Foreskin keratinocyte (primary cell): ENCODE measurements at places on chromosomes 6 and 20.

GRCh38 chr6:6823568-6824224, 235.2 kb downstream of the LY86 start:
- DNase-seq = no peak

DNA sequence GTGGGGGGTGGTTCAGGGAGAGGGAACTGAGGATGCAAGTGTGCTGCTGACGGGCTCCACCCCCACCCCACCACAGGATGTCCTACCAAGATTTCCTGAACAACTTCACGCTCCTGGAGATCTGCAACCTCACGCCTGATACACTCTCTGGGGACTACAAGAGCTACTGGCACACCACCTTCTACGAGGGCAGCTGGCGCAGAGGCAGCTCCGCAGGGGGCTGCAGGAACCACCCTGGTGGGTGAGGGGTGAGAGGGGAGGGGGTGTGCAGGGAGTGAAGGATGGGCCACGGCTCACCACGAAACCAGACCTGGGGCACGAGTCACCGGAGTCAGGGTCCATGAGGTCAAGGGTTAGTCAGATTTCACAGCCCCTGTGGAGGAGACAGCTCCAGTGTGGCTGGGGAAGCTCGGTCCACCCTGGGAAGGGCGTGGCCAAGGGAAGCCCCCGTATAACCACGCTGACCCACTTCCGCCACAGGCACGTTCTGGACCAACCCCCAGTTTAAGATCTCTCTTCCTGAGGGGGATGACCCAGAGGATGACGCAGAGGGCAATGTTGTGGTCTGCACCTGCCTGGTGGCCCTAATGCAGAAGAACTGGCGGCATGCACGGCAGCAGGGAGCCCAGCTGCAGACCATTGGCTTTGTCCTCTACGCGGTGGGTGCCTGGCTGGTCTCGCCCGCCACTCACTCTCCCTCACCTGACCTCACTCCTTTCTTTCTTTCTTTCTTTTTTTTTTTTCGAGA, 18.3 kb downstream of the CAPN11 start:
- DNase-seq = no peak

DNA sequence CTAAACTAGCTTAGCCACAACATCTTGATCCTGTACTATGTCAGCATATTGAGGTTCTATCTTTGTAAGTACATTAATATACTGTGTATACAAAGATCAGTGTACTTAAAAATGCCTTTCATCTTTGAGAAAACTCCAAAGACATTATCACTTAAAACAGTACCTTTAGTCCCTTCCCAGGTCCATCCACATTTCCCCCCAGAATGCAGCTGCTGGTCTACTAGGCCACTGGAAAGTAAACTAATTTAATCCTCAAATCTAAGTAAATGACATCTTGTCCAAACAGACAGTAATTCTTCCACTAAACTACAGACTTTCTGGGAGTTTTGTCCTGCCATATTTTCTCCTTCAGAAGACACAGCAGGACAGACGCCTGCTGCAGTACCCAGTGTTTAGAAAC, 68.7 kb downstream of the SYCP2 start:
- DNase-seq = no peak

GRCh38 chr20:8271727-8272126, 139.7 kb downstream of the PLCB1 start:
- no peak for DNase-seq

GRCh38 chr20:8315639-8316573, 183.8 kb downstream of the PLCB1 start:
- no peak for DNase-seq

GRCh38 chr6:51273228-51273961, 454.7 kb downstream of the TFAP2B start:
- no peak for DNase-seq

DNA sequence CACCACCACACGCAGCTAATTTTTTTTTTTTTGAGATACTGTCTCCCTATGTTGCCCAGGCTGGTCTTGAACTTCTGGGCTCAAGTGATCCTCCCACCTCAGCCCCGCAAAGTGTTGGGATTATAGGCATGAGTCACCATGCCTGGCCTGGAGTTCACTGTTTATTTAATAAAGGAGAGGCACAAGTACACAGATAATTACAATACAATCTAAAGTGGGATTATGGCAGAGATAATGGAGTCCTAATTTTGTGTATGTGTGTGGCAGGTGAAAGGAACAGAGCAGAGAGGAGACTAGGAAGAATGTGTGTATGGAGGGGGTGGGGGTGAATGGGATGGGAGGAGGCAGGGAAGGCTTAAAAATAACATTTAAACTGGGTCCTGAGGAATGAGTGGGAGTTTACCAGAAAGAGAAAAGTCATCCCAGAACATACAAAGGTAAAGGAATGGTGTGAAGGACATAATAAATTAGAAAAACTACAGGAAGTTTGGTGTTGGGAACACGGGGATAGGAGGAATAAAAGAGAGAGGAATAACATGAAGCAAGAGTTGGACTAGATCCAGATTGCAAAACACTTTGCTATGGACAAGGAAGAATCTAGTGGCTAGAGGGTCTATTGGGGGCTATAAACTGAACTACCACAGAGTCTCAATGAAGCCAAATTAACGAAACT, 4.4 kb downstream of the NCOA5 start:
- no peak for DNase-seq

GRCh38 chr6:42017021-42017643, 33.2 kb upstream of the TAF8 start:
- peak; percentile 63 for DNase-seq

- peak; percentile 78 for DNase-seq
Measured at GRCh38 chr6:111487661-111488060, 4.6 kb upstream of the REV3L start.

- no peak for DNase-seq
Measured at GRCh38 chr6:111837641-111838500, 35.4 kb downstream of the FYN start.

DNA sequence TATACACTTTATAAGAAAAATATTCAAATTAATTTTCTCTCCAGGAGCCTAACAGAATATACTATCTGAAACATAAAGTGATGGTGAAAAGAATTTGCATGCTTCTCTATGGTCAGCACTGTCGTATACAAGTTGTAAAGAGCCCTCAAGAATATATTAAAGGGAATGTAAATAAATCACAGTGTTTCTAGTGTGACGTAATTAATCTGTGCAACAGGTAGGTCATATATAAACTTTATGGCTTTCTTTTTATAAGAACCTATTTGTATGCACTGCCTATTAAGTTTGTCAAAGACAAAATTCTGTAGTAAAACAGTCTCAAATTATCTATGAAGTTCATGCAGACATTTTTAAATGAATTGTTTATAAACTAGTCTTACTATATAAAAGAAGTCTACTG, 347.9 kb upstream of the EYS start:
- DNase-seq = no peak

GRCh38 chr6:108132863-108133262, 33.0 kb upstream of the NR2E1 start:
- DNase-seq = no peak

GRCh38 chr6:22357724-22358189, 60.9 kb upstream of the PRL start:
- DNase-seq = no peak

- no peak for DNase-seq
Measured at GRCh38 chr6:4981761-4982160, 22.1 kb downstream of the RPP40 start.

- DNase-seq = peak; percentile 95
Measured at GRCh38 chr6:34922177-34922663, 33.2 kb downstream of the ANKS1A start.

DNA sequence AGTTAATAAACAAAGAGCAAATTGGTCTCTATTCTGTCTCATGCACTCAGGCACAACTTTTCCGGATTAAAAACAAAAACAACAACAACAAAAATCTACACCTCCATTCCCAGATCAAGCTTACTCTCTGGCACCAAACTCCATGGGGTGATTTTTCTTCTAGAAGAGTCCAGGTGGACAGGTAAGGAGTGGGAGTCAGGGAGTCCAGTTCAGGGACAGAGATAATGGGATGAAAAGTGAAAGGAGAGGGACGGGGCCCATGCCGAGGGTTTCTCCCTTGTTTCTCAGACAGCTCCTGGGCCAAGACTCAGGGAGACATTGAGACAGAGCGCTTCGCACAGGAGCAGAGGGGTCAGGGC, 437 bp upstream of the HLA-A start:
- DNase-seq = no peak

DNA sequence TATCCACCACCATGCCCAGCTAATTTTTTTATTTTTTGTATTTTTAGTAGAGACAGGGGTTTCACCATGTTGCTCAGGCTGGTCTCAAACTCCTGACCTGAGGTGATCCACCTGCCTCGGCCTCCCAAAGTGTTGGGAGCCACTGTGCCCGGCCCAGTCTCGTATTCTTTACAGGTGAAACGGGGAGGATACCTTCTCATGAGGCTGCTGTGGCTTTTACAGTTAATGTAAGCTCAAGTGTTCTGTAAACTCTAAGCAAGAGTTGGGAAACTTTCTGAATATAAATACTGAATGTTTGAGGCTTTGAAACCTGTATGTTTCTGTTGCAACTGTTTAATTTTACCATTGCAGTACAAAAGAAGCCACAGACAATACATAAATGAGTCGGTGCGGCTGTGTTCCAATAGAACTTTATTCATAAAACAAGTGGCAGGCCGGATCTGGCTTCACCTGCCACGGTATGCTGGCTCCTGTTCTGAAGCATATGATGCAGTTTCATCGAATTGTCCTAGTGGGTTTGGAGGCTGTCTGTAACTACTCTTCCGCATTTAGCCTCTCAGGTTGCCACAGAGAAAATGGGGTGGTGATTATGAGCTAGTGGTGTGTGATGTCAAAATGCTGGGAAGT, 192.5 kb upstream of the ZFP64 start:
- no peak for DNase-seq

DNA sequence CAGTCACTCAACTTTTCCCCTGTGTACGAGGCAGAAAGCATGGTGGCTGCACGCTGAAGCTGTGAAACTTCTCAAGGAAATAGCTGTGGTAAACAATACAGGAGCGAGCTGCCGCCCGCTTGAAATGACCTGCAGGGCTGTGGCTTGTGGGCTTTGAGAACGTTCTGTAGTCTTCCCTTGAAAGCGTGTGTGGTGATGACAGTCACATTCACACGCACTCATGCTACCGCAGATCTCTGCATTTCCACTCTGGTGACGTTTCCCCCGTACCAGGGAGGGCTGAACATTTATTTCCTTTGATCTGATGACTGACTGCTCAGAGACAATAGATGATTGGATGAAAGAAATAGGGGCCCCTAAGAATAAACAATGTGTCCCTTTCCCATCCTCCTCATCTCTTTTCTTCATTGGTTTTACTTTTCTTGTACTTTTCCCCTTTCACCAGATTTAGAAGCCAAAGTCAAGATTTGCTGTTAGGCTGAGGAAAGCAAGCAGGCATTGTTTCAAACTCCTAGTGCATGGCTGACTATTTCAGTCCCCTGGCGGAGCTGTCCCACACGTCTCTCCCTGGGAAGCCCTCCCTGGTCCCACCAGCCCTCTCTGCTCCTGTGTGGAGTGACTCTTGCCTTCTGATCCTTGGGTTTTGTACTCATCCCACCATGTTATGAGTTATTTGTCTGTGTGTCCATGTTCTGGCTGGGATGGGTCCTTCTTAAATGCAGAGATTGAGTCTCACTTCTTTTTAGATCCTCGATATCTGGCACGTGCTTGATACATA, 3.9 kb downstream of the SYTL3 start:
- DNase-seq = no peak

DNA sequence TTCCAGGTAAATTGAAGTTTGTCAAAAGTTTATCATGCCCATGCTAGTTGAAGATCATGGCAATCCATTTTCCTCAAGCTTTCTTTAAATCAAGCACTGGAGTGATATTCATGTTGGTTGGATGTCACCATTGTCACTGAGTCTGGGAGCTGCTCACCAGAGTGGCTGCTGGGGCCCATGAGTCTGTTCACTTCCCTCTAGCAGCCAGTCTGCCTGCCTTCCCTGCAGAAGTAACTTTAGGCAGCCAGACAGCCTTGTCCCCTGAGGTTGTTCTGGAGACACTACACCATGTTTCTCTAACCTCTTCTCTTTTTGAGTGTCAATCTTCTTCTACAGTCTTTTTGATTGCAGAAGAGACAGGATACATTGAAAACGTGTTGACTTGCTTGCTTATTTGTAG, 5.5 kb downstream of the SIRT5 start:
- DNase-seq = no peak

- DNase-seq = no peak
Measured at GRCh38 chr20:52874241-52874640, 97.9 kb upstream of the TSHZ2 start.

- DNase-seq = no peak
Measured at GRCh38 chr6:123990376-123990775, 186.7 kb downstream of the NKAIN2 start.

GRCh38 chr20:62953839-62954703, 1.6 kb downstream of the SLC17A9 start:
- DNase-seq = no peak

GRCh38 chr20:4661191-4661590, 60.5 kb upstream of the PRND start:
- no peak for DNase-seq

DNA sequence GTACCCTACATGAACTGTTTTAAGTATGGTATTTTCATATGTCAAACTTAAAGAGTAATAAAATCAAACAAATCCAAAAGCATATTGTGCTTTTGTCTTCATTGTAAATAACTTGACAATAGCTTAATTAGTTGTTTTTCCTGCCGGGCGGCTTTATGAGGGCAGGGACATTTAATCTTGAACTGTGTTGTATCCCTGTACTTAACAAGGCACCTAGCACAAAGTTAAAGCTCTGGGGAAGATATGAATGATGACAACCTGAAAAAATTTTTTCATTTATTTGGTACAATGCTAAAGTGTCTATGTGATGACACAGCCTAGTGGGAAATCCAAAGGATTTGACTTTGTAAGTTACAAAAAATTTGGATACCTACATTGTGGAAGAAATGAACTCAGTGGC, 502 bp upstream of the HACE1 start:
- no peak for DNase-seq

DNA sequence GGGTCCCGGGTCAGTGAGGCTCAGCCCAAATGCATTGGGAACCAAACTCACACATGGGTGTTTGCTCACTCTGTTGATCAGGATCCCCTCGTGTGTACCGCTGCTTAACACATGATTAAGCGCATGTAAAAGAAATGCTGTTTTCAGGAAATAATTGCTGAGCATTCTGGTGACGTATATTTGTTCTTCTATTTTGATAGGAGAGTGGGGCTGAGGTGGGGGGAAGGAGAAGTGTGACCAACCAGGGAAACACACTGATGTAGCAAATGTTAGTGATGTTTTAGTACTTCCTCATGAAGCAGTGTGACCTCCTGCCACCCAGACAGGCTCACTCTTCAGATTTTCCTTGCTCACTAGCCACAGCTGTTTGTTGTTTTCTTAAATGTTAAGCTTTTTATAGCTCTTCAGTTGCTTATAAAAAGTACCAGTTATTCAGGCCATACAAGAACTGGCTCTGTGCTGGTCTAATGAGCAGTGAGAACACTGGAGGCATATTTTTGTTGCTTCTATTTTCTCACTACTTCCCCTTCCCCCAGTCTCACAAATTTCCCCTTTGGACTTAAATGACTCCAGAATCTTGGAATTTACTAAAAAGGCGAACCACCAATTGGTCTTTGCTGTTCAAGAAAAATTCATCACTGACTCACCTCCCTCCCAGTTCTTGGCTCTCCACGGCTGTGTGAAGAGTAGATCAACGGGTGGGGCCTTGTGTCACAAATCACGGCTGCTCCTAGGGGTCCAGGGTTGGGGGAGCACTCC, 79.2 kb upstream of the BACH2 start:
- peak; percentile 58 for DNase-seq

- DNase-seq = no peak
Measured at GRCh38 chr6:116323863-116324262, 44.1 kb upstream of the TSPYL1 start.

GRCh38 chr20:10708351-10709185, 34.8 kb upstream of the JAG1 start:
- peak; percentile 21 for DNase-seq
